ENCODE measurements at places on chromosomes 13 and 19.

DNA sequence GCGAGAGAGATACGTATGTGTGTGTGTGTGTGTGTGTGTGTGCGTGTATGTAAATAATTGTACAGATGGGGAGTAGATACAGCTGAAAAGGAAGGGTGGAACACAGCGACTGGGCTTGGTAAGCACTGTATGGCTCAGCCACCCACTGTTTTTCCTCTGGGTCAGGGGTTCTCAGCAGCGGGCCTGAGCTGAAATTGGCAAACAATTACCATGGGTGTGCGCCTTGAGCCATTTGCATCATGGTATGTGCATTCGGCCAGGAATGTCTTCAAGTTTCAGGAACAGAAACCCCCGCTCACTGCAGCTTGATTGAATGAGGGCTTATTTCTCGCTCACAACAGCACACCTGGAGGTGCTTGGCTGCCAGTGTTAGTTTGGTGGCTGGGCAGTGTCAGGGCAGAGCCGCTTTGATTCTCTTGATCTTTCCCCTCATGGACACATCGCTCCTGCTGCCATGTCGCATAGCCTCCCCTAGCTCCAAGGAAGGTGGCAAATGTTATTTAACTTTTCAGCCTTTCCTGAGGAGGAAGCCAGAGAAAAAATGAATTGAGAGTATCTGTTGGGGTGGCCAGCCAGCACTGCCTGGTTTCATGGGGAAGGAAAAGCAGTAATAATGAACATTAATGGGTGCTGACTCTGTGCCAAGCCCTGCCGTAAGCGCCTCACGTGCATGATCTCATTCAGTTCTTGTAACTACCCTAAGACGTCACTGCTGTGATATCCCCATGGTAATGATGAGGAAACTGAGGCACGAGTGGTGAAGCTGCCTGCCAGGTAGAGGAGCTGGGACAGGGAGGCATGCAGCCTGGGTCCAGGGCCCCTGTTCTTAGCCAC lies 126.9 kb downstream of the SIPA1L3 start:
- DNase-seq, result no peak

- no peak for DNase-seq
Measured at GRCh38 chr13:88235441-88235840, 564.3 kb downstream of the SLITRK5 start.

GRCh38 chr19:13764821-13765394 lies 586 bp downstream of the MRI1 start:
- DNase-seq, result no peak

- DNase-seq, result no peak
Measured at GRCh38 chr19:49327878-49328544, 3.0 kb upstream of the SLC6A16 start.

All from iPS DF 19.7 (cell line).